ENCODE measurements at places on chromosomes 13 and 19.
A peak's percentile ranks its signal among the peaks of the same experiment; 100 is the strongest.

DNA sequence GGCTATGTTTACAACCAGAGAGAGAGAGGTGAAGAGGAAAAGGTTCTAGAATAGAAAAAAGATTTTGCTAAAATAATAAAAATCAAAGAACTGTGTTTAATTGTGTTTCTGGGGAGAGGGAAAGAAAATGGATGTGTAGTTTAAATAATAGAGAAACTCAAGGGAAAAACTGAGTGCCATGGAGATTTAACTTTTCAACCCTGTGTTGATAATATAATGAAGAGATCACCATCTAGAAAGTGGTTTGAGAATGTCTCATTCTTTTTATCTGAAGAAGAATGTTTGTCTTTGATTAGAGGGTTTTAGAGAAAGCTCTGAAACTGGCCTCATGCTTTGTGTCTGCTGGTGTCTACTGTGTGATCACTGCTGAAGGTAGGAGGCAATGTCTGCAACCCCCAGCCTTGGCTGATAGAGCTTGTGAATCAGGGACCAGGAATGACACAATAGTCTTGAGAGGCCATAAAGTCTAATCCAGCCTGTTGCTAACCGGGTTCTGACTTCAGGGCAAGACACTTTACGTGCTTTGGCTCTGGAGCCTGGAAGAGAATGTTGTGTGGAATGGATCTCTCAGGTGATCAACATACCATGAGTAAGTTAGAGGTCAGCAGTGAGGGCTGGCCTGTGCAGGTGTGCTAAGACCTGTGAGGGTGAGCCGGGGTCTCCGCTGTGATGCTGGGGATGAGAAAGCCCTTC, 5.4 kb downstream of the COL4A2 start:
- no peak for DNase-seq

- no peak for DNase-seq
Measured at GRCh38 chr13:114152831-114153371, 20.5 kb upstream of the RASA3 start.

GRCh38 chr13:26539738-26540292, 17.7 kb upstream of the WASF3 start:
- no peak for DNase-seq

GRCh38 chr13:73194310-73194709, 135.5 kb downstream of the KLF5 start:
- no peak for DNase-seq

DNA sequence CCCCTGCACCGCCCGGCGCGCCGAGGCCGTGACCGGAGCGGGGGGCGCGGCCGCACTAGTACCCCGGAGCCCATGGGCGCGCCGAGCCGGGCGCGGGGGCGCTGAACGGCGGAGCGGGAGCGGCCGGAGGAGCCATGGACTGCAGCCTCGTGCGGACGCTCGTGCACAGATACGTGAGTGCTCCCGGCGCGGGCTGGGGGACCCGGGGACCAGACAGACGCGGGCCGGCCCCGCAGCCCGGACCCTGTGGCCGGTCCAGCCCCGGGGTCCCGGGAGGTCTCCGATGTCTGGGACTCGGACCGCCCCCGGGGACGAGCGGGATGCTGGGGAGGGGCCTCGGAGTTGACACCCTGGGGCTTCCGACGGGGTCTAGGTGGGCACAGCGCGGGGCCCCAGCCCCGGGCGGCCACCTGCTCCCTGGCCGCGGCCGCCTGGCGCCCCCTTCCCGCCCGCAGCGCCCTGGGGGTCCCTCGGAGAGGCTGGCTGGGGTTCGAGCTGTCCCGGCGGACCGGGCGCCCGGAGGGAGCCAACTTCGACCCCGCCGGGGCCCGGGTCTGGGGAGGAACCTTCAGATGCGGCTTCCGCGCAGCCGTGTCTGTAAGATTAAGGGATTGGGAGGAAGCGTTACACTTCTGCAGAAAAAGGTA, 568 bp downstream of the ATP11A start:
- peak; percentile 28 for DNase-seq

- DNase-seq, result peak; percentile 21
Measured at GRCh38 chr13:78299832-78300623, 303.3 kb downstream of the POU4F1 start.

DNA sequence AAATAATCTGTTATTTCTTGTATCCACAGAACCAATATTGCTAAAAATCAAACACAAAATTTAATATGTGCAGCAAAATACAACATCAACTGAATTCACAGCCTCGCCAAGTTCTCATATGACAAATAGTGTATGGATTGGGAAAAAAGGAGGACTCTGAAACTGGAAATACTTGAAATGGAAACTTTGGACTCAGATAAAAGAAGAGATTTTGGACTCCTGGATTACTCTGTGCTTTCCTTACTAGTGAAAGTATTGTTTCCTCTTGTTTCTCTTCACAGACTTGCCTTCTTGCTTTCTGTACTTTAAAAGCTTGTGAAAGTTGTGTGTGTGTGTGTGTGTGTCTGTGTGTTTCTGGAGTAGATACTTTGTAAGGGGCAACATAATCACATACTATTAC, 1596.3 kb downstream of the PCDH9 start:
- no peak for DNase-seq

GRCh38 chr19:12986726-12987125, 8.5 kb upstream of the NFIX start:
- DNase-seq, result no peak

GRCh38 chr19:13583114-13583513, 76.8 kb upstream of the CACNA1A start:
- no peak for DNase-seq

- DNase-seq, result peak; percentile 84
Measured at GRCh38 chr19:24054044-24054935, 32.7 kb upstream of the ZNF254 start.

GRCh38 chr19:2488942-2489731, 13.2 kb downstream of the GADD45B start:
- no peak for DNase-seq
